Caki2 (cell line): ENCODE measurements at places on chromosomes 12 and 14. TPM values are rescaled to one million over a fixed set of nuclear protein-coding genes. Genes with fewer than 3 reads are reported as not detected.

DNA sequence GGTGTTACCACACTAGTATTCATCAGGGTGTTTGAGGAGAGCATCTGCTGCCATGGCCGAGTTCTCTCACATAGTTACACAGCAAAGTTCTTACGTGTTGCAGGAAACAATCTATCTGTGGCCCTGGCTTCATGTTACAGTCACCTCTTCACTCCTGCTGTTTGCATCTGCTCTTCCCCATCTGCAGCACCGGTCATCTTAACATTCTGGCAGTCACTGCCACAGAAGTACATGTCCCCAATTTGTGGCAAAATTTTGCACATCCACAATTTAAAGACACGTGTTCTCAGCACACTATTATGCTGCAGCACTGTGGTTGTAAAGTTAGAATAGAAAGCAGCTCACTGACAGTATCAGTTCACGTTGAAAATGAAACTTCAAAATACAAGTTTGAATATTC lies 23.2 kb downstream of the MAPK1IP1L start:
- DNase-seq, result no peak

LRTM2 gene
- not detected in 2 replicates for total RNA-seq

POTEG gene
- total RNA-seq, result not detected in 2 replicates

- DNase-seq, result no peak
These were observed 19.9 kb downstream of the SLC35F4 start for GRCh38 chr14:57845802-57846531.

RASSF8 gene
- total RNA-seq, result 27.1 and 44.0 TPM in 2 replicates

RFX4 gene
- total RNA-seq, result not detected in 2 replicates

PRIM1 gene
- 18.7 and 26.0 TPM in 2 replicates for total RNA-seq

PTPN6 gene
- total RNA-seq, result 28.3 and 30.2 TPM in 2 replicates

- DNase-seq, result no peak
These were observed 460.3 kb downstream of the EGLN3 start for GRCh38 chr14:33490555-33490954.

- DNase-seq, result no peak
These were observed 17.5 kb downstream of the CHPT1 start for GRCh38 chr12:101714877-101715444.

- no peak for DNase-seq
These were observed 7.4 kb downstream of the DAAM1 start for GRCh38 chr14:59195912-59196311.

- no peak for DNase-seq
These were observed 31.2 kb upstream of the TSPAN9 start for GRCh38 chr12:3045989-3046388.

TSPAN11 gene
- total RNA-seq, result not detected in 2 replicates

GRCh38 chr12:93127582-93128331 lies 198.7 kb upstream of the EEA1 start:
- no peak for DNase-seq

DNA sequence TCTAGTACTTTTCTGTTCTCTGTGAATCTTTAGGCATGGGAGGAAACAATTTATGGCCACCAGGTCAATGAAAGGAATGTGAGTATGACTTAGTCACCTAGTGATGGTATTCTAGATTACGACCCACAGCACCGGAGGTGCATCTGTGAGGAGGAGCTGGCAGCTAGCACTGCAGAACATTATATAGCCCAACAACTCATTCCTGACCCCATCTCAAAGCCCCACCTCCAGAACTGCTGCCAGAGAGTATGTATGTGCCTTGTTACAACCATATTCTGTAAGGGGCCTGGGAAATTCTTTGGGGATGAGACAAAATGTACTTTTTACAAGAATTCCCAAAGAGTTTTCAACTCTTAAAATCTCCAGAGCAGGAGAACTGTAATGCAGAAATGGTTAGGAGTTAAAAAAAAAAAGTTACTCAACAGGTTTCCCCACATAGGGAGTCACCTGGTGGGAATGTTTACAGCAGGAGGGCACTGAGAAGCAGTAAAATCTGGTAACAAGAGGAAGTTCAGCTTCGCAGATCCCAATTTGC lies 34.9 kb upstream of the CERS5 start:
- peak; percentile 75 for DNase-seq

- peak; percentile 33 for DNase-seq
These were observed 759 bp downstream of the NFYB start for GRCh38 chr12:104137001-104137901.

DNA sequence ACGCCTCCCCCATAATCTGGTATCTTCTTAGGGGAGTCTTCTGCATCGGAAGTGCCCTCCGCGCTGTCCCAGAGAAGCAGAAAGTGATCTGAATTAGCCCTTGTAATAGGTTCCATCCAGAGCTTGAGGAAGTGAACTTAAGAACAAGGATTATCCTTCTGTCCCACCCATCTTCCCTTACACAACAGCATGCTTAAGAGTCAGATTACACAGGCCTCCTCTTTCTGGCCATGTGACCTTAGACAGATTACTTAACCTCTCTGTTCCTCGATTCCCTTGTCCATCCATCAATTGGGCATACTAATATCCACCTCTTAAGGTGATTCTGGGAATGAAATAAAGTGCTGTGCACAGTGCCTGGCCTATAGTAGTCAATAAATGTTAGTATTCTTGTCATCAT lies 11.4 kb downstream of the CABP1 start:
- no peak for DNase-seq

DNA sequence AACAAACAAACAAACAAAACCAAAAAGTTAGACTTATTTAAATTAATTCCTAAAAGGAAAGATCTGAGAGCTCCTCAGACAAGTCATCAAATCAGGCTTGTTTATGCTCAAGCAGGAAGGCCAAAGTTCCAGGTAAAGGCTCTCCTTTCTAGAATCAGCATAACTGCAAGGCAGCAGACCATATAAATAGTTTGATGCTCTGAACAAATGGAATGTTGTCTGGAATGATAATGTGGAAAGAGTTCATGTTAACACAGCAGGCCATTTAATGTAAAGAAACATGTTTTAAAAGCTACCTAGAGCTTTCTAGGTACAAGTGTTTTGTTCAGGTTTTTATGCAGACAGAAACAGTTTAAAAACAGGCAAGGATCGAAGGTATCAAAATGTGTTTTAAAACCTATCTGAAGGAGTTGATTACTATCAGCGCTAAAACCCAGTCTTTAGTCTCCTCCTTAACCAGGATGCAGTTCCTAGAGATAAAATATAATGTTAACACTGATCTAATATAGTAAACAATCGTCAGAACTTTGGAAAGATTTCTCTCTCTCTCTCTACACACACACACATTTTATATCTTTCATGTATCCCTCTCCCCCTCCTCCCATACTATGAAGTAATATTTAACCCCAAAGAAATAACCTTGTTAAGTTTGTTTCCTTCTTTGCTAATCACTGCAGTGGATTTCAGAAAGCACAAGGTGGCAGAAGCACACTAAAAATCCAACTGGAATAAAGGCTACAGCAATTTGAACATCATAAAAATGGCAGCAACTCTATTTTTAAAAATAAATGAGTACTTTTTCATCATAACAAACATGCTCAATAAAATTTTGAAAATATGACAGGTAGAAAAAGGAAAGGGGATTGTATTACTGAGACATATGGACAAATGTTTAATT lies 135.5 kb downstream of the PAWR start:
- DNase-seq, result peak; percentile 92

NKX2-1 gene
- 0.29 TPM in 1 of 2 replicates, not detected in the other for total RNA-seq

GRCh38 chr12:74105434-74105833 lies 432.2 kb upstream of the ATXN7L3B start:
- DNase-seq, result no peak

GRCh38 chr12:127810041-127810440 lies 456.9 kb upstream of the TMEM132C start:
- peak; percentile 53 for DNase-seq

- no peak for DNase-seq
These were observed 27.5 kb downstream of the SLC25A29 start for GRCh38 chr14:100278702-100279101.

- no peak for DNase-seq
These were observed 17.9 kb upstream of the TCL1B start for GRCh38 chr14:95668235-95668772.

DNA sequence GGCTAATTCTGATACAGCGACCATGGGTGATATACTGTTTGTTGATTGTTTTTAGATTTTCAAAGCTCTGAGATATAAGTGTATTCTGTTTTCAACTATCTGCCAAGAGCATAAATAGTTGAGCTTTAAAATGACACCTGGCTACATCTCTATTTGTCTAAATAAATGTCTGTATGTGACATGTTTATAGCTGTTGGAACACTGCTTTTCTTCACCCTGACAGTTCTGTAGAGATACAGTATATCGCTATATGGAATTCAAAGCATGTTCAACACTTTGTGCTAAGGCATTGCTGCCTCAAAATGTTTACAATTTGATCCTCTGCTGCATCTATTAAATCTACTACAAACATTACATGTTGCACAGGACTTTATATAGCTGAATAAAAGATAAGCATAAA lies 27.4 kb upstream of the MGAT4C start:
- DNase-seq, result no peak

RPS6KL1 gene
- 2.9 and 4.5 TPM in 2 replicates for total RNA-seq

DNA sequence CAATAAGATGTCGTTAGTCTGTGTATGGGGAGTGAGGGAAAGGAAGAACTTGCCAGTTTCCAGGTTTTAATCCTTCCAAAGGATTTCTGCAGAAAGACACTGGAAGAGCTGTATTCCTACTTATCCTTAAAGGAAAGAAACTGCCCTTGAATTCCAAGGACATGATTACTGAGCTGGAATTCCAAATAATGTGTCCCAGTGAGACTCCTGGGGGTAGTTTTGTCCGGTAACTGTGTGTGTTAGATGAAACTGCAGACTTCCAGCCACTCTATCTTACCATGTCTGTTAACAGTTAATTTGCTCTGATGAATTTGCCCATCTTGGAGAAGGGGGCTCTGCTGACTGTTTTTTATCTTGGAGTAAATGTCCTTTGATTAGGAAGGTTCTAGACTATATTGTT lies 33.0 kb downstream of the CKB start:
- no peak for DNase-seq

ZNF641 gene
- 3.5 and 4.4 TPM in 2 replicates for total RNA-seq

- DNase-seq, result peak; percentile 97
These were observed at the start of gene ZBTB25 for GRCh38 chr14:64503434-64504309. TSS of gene ZBTB25 (minus strand) at chr14:64503838. CDS start at chr14:64490533, 13,305 bp downstream.

SOX5 gene
- not detected in 2 replicates for total RNA-seq
